Inflammatory macrophage (primary cell): ENCODE measurements at places on chromosomes 7 and 10.

GRCh38 chr10:88110822-88111221 is 247.4 kb downstream of the PTEN start:
- no peak for DNase-seq

GRCh38 chr7:122412441-122412840 is 107.9 kb upstream of the FEZF1 start:
- no peak for DNase-seq

GRCh38 chr7:84389242-84389641 is 194.7 kb upstream of the SEMA3A start:
- DNase-seq, result no peak

DNA sequence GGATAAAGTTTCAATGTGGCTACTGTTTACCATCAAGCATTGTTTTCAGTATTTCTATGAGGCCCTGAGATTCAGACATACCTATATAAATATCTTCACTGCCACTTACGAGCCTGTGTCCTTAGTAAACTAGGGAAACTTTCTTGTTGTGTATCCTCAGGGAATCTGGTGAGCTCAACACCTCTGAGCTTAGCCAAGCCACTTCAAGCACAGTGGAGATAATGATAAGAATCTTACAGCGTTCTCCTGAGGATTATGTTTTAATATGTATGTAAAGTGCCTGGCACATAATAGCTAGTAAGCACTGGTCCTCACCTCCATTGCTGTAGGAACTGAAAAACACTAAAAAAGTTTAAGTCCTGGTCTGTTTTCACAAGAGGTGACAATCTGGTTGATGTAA is 268.3 kb downstream of the SKIDA1 start:
- no peak for DNase-seq

DNA sequence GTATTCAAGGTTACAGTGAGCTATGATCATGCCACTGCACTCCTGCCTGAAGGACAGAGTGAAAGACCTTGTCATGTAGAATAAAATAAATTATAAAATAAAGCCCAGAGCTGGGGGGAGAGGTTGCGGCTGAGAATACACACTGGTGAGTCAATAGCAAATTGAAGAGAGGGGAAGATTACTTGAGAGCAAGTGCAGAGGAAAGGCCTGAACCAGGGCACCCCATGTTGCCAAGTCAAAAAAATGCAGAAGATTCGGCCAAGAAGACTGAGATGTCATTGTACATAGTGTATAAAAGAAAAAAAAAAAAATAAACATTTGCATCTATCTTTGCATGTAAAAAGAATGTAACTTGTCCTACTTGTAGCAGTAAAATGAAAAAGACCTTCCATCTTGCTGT is 32.5 kb downstream of the RHEB start:
- no peak for DNase-seq

DNA sequence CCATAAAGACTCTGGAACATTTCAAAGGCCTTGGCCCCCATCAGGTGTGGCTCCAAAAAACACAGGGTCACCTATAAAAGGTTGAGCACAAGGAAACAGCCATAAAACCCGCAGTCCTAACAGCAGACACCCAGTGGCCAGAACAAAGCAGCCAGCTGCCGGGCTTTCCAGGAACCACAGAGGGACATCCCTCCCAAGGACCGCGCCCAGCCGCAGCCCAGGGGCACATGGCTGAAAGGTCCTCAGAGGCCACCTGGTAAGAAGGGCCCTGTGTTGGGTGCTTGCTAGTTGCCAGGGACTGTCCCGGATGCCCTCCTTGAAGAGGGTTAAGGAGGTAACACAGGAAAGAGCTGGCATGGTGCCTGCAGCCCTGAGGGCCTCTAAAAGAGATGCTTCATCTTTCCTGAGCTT is 32.7 kb downstream of the KCNMA1 start:
- DNase-seq, result no peak

DNA sequence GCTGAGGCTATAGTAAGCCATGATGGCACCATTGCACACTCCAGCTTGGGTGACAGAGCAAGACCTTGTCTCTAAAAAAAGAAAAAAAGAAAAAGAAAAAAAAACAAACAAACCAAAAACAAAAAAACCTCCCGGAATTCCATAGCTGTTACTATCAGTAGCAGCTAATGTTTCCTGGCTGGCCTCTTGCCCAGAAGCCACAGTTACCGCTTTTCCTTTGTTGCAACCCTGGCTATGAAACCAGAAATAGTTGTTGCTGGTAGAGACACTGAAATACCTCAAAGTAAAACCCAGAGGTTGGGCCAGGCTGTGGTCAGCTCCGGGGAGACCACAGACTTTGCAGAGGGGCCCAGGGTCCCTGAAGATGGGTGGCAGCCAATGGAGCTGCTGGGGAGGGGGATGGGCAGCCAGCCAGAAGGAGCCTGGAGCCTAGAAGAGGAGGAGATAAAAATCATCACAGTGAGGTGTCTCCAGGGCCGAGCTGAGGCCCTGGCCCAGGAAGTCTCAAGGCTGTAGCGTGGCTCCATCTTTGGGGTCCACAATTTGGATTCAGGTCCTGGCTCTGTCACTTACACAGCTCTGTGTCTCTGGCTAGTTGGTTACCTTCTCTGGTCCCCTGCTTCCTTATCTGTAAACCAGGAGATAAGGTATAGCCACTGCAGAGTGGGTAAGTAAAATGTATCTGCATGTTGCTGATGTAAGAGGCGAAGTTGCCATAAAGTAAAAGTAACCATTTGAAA is 3.4 kb upstream of the CHST12 start:
- DNase-seq, result peak; percentile 65

- no peak for DNase-seq
Measured at GRCh38 chr10:35643151-35644049, 1.3 kb upstream of the FZD8 start.

DNA sequence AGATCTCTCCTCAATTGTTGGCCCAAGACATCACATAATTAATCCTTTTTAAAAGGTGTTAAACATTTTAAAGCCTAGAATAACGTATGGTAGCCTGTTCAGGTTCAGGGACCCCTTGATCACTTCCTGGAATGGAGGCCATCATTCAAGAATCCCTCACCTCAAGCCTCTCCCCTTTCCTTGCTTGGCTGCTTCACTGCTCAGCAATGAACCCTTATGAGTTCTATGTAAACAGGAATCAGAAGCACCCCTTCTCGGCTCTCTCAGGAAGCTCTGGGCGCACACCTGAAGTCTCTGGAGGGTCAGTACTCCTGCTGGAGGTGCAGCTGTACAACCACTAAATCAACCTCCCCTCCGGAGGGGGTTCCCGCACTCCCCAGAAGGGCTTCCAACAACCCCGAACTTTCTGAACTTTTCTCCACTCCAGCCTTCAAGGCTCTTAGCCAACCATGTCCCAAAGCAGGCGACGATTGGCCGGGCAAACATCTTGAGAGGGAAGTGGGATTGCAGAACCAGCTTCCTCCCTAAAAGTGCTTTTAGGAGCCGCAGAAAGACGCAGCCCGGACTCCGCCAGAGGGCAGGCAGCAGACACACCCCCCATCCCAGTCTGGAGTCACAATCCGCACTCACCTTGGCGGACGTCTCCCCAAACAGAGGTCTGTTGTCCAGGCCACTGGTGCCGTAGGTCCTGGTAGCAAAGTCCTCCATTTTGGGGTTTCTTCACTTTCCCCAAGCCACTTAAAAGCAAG is 562 bp downstream of the TMEM243 start:
- peak; percentile 89 for DNase-seq

DNA sequence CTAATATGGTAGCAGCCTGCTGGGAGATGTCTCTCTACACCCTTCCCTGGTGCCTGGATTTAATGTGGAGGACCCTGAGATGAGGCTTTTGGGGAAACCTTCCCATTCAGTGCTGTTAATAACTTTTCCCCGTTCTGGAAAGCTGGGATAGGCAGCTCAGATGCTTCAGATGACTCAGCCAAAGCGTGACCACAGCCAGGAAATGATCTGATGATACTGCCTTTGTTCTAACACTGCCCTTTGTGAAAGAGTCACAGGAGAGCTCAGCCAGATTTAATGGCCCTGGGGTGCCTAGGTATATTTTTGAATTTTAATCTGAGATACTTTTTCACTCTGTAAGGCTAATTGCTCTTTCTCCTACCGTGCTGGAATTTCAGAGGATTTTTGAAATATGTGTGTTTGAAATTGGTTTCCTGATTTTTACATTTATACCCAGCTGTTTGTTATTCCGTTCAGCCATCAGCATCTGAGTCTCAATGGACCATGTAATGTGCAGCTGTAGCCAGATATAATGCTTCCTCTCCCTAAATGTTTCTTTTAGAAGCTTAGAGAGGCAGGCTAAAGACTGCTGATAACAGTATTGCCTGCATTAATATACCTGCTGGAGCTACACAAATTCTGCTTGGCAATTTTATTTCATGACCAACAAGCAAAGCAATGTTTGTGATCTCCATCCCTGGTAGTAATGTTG is 17.8 kb downstream of the CELF2 start:
- peak; percentile 9 for DNase-seq

DNA sequence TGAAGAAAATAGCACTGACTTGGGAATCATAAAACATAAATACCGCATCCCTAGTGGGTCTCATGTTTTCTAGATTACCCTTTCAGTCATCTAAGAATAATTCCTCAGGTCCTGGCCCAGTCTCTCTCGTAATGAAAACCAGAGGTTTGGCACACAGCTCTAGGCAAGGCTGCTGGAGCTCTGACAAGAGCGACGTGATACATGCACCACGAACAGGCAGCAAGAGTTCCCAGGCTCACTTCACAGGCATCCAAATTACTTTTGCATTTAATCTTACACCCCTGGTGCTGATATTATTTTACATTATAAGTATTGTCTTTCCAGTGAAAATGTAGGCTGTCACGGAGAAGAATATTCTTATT is 105.2 kb downstream of the THSD7A start:
- no peak for DNase-seq

- no peak for DNase-seq
Measured at GRCh38 chr10:84095811-84096497, 43.4 kb upstream of the GHITM start.

DNA sequence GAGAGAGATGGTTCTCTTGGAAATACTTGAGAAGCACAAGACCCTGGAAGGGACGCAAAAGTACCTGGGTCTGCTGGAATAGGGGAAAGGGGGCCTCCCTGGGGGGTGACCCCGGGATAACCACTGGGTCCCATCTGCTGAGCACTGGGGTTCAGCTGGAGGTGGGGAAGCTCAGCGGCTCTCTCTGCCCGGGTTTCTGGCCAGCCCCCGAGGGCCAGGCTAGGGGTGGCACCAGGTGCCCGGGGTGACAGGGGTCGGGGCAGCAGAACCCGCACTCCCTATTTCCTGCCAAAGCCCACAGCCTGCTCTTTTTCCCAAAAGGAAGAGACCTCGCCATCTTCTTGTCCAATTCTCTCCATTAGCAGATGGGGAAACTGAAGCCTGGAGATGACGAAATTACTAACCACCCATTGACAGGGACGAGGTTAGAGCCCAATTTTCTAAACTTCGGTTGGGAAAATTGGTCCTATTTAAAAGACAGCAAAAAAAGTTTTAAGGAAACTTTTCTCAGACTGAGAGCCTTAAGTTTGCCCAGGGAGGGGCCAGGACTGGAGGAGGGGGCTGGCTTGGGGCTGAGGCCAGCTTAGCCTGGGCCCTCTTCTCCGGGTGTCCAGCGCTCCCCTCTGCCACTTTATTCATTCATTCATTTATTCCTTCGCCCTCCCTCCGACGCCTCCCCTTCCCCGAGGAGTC is 17.8 kb upstream of the GATA3 start:
- no peak for DNase-seq

GRCh38 chr10:100725869-100726426 is 19.4 kb upstream of the PAX2 start:
- no peak for DNase-seq

GRCh38 chr7:44386139-44386913 is 60.9 kb upstream of the CAMK2B start:
- no peak for DNase-seq

GRCh38 chr7:74106846-74107245 is 23.2 kb downstream of the LIMK1 start:
- no peak for DNase-seq

- peak; percentile 66 for DNase-seq
Measured at GRCh38 chr10:98391065-98391464, 23.9 kb downstream of the PYROXD2 start.

- DNase-seq, result no peak
Measured at GRCh38 chr7:156397249-156397648, 243.3 kb upstream of the RNF32 start.

- no peak for DNase-seq
Measured at GRCh38 chr7:98984126-98984525, 105.8 kb downstream of the TRRAP start.

GRCh38 chr10:34333513-34333912 is 481.6 kb downstream of the PARD3 start:
- no peak for DNase-seq

DNA sequence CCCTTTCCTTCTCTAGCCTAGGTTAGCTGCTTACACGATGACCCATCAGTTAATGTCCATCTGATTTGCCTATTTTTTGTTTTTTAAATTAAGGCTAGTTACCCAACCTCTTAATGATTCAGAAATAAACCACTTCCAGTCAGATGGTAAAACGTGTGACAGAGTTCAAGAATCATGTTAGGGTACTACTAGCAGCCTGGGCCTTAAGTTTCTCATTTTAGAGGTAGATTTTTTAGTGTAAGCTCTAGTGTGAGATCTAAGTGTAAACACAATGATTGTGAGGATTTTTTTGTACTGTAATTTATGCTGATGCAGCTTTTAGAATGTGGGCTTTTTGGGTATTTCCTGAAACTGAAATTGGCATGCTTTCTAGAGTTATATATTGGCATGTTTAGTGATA is 130.0 kb downstream of the CDK14 start:
- DNase-seq, result no peak

DNA sequence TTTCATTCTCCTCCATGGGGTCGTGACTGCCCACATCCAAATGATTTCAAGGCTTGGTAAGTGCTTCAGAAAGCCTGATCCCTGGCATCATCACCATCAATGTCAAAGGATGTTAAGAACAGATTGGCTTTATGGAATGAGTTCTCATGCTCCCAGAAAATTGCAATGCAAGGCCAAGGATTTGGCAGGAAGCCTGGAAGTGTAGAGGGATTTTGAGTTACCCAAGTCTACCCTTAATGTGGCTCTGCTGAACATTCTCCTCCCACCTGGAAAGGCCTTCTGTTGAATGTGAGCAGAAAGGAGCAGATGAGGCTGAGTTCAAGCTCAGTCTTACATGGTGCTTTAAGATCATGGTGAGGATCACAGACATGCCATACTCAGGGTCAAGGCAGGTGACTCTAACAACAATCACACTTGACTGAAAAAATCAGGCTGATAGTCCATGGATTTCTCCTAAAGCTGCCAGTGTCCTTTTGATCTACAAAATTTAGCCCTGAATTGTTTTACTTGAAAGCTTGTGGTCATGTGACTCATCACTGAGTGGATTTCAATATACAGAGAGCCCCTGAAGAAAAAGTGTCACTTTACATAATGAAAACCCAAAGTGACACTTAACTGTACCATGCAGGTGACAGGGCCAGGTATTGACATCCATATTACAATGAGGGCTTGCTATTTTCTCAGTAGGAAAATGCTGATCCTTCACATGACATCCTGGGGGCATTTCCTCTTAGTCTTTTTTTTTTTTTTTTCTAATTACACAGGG is 111.1 kb upstream of the PDLIM1 start:
- no peak for DNase-seq
